ENCODE measurements at places on chromosomes 6 and 20. TPM values are rescaled to one million over a fixed set of nuclear protein-coding genes. Genes with fewer than 3 reads are reported as not detected.

GRCh38 chr6:146805546-146806325, 207.0 kb downstream of the ADGB start:
- DNase-seq, result no peak

- DNase-seq, result no peak
These were observed at the start of gene PROKR2 for GRCh38 chr20:5316188-5317158. Gene PROKR2 (minus strand): TSS chr20:5316954. CDS start chr20:5314369, 2,585 bp downstream.

Gene RCAN2
- total RNA-seq, result 9.3 TPM

Gene DAAM2
- total RNA-seq, result 25.7 TPM

Gene TSBP1
- not detected for total RNA-seq

Gene HLA-DOA
- 2.1 TPM for total RNA-seq
